ENCODE measurements at places on chromosomes 13 and 19.

GRCh38 chr13:87123987-87124784 is 547.0 kb upstream of the SLITRK5 start:
- DNase-seq: no peak

GRCh38 chr13:20558982-20559381 is 8.0 kb upstream of the IFT88 start:
- no peak for DNase-seq

DNA sequence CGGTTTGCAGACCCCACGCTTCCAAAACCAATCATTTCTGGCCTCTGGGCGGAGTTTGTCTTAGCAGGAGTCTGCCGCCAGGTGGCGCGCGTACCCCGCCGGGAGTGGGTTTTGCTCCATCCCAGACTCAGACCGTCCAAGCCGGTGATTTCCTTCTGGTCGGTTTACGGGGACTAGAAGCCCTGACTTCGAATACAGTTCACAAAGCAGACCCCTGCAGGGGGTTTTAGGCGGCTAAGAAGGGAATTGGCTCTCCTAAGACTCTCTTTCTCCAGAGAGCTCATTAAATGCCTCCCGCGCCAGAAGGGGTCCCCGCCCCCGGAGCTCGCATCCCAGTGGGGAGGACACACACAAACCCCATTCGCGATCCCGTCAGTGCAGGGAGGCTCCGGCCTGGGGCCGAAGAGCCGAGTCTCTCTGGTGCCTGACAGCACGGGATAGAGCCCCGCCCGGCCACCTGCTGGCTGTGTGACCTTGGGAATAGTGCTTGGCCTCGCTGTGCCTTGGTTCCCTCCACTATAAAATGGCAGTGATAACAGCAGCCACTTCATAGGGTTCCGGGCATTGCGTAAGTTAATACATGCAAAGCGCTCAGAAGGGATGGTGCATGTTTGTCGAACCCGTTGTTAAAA is 8.6 kb upstream of the NUP62 start:
- DNase-seq: peak; percentile 9

DNA sequence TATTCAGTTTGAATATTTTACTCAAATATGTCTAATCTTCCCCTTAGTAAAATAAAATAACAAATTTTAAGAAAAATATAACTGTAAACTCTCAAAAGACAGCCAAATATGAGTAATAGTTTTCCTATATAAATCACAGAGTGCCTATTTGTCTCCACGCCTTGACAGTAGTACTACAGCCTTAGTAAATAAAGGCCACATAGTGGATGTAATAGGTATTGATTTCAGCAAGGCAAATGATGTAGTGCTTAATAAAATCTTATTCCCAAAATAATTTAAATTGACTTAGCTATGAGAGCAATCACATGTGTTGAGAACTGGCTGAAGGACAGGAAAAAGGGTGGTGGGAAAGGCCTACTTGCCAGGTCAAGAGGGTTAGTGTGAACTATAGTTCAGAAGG is 747.2 kb downstream of the OLFM4 start:
- no peak for DNase-seq

GRCh38 chr19:8575467-8575997 is 1.7 kb downstream of the MYO1F start:
- no peak for DNase-seq

DNA sequence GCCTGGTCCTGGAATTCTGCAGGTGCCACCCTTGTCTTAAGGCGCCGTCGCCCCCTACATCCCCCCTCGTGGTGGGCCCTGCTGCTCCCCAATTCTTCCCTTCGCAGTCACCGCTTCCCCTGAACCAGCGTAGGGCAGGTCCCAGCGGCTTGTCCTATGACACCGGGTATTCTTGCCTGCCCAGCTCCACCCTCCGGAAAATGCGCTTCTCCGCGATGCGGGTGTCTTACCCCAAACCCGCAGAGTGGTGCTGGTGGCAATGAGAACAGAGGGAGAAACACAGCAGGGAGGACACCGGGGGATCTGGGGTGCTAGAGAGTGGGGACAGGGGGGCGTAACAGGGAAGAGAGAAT is 9.0 kb downstream of the ZNF808 start:
- no peak for DNase-seq

Measured in NCI-H187 treated with DMSO at 0.1 percent for 48 hours (cell line).